Activated T-cell treated with anti-CD3 and anti-CD28 coated beads, Interleukin-2, amount 50 U/mL, for 72 hours (primary cell): ENCODE measurements at places on chromosomes 7 and 10.
A peak's percentile ranks its signal among the peaks of the same experiment; 100 is the strongest.

- no peak for DNase-seq
- no peak overlapping the region for H3K4me3 ChIP-seq
- no peaks in the 10 kb centered on the region for H3K4me1 ChIP-seq
- H3K36me3 ChIP-seq: no peaks in the 10 kb centered on the region
Observed at GRCh38 chr7:81926-82756, 110.2 kb upstream of the FAM20C start.

- H3K27ac ChIP-seq: no peak overlapping the region
- H3K4me3 ChIP-seq: no peak overlapping the region
- no peaks in the 10 kb centered on the region for H3K4me1 ChIP-seq
- H3K27me3 ChIP-seq: no peaks in the 10 kb centered on the region
- DNase-seq: no peak
Observed at GRCh38 chr7:150965273-150965830, 12.8 kb downstream of the KCNH2 start.

DNA sequence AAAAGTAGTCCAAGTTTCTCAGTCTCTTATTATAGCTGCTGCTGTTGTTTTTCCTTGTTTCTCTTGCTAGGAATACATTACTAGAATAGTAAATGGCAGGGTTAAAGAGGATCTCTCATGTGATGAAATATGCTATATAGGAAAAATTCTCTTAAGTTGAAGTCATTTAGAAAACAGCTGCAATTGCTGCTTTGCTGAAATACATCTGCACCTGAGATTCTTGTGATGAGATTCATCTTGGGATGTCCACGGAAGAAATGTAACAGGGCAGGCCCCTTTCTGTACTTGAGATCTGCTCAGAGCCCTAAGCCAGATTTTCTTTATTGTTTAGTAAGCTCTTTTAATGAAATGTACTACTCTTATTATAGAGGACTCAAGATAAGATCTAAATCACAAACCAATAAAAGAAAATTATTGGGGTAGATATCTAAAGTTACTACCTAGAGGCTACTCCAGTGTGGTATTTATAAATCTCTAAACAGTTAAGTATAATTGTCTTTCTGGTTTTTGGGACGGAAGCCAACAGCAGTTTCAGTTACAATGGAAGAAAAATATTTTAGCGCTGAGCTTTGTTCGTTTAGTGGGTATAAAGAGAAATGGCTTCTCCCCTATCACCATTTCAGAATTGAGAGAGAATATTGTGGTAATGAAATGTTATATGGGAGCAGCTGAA, 701.5 kb downstream of the KCNMA1 start:
- H3K4me3 ChIP-seq: no peak overlapping the region
- no peak for DNase-seq
- H3K27me3 ChIP-seq: peaks cover 6% of the 10 kb centered on the region
- no peaks in the 10 kb centered on the region for H3K36me3 ChIP-seq
- no peak overlapping the region for H3K27ac ChIP-seq

DNA sequence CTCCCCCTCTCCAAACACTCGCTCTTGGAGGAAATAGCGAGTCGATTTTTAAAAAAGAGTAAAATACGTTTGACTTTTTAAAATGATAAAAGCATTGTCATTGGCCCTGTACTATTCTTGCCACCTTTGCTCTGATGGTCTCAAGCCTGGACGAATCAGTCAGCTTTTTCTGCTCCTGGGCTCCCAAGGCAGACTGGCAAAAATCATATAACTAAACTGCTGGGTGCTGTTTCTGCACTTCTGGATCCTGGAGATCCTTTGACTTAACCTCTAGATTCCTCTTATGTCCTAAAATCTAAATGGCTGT, 1.8 kb downstream of the TPST1 start:
- peak overlapping the region; percentile 84 for H3K4me3 ChIP-seq
- no peaks in the 10 kb centered on the region for H3K27me3 ChIP-seq
- H3K4me1 ChIP-seq: peaks cover 37% of the 10 kb centered on the region
- H3K27ac ChIP-seq: no peak overlapping the region
- no peak for DNase-seq

GRCh38 chr10:103632247-103632642, 138.7 kb downstream of the NEURL1 start:
- no peak overlapping the region for H3K4me3 ChIP-seq
- no peak for DNase-seq
- H3K4me1 ChIP-seq: peaks cover 4% of the 10 kb centered on the region
- H3K36me3 ChIP-seq: no peaks in the 10 kb centered on the region
- H3K27me3 ChIP-seq: no peaks in the 10 kb centered on the region

DNA sequence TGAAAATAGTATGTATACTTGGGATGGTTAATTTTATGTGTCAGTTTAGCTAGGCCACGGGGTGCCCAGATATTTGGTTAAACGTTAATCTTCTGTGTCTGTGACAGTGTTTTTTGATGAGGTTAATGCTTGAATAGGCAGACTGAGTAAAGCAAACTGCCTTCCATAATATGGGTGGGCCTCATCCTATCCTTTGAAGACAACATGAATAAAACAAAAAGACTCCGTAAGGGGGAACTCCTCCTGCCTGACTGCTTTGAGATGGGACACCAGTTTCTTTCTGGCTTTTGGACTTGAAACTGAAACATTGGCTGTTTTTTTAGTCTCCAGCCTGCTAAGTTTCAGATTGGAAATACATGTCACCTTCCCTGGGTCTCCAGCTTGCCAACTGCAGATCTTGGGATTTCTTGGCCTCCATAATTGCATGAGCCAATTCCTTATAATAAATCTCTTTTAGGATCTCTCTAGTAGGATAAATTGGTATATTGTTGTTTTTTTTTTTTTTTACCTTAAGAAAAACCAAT, 59.9 kb upstream of the GLCCI1 start:
- H3K4me3 ChIP-seq: no peak overlapping the region
- no peaks in the 10 kb centered on the region for H3K4me1 ChIP-seq
- H3K36me3 ChIP-seq: peaks cover 2% of the 10 kb centered on the region
- DNase-seq: no peak
- H3K27ac ChIP-seq: no peak overlapping the region

DNA sequence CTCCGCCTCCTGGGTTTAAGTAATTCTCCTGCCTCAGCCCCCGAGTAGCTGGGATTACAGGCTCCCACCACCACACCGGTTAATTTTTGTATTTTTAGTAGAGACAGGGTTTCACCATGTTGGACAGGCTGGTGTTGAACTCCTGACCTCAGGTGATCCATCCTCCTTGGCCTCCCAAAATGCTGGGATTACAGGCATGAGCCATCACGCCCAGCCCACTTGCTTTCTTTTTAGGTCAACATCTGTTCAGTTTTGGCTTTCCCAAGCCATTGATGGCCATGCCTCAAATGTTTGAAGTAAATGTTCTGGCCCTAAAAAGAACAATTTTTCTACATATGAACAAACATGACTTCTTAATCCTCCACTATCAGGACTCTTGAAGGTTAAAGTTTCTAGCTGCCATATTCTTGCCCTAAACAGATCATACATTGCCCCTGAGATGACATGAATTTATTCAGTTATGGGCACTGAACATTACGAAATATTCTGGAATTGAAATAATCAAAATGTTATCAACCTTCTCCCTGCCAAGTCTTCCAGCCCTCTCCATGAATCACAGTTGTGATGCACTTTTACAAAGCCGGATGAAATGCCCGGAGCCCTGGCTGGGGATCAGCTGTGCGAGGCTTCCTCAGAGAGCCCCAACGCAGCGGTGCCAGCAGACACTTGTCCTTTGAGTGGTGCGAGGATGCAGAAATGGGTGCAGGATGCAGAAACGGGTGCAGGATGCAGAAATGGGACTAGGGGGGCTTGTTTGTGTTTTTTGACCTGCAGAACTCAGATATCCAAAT, 2.9 kb downstream of the MRLN start:
- no peaks in the 10 kb centered on the region for H3K36me3 ChIP-seq
- peaks cover 26% of the 10 kb centered on the region for H3K27me3 ChIP-seq
- no peaks in the 10 kb centered on the region for H3K4me1 ChIP-seq

GRCh38 chr7:78709658-78710057, 743.8 kb downstream of the MAGI2 start:
- H3K4me1 ChIP-seq: no peaks in the 10 kb centered on the region
- no peaks in the 10 kb centered on the region for H3K27me3 ChIP-seq
- no peaks in the 10 kb centered on the region for H3K36me3 ChIP-seq
- DNase-seq: no peak

DNA sequence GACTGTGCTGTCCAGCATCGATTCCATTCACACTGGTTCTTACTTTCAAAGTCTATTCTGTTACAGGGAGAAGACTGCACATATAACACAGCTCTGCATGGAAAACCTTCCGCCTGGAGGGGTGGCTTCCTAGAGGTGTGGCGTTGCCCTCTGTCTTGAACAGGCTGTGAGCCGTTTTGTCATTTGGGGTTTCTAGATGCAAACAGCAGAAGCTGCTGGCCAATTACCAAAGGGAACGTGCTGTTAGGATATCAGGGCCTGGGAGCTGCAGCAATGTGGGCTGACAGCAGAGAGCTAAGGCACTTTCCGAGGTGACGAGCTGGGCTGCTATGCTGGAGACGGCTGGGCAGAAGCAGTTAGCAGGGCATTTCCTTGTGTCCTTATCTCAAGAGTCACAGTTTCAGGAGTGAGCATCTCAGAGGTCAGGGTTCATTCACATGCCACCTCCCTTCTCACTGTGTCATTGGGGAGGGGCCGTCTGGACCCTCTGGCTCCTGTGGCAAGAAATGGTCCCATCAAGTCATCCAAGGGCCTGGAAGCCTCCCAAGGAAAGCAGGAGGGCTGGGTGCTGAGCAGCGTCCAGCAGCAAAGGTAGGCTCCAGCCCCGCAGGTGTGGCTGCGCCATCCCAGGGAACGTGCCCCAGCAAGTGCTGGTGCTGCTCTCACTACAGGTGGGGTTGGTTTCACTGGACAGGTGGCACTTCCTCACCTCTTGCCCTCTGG, 106.5 kb downstream of the WDR37 start:
- no peaks in the 10 kb centered on the region for H3K36me3 ChIP-seq
- no peak overlapping the region for H3K27ac ChIP-seq
- H3K27me3 ChIP-seq: no peaks in the 10 kb centered on the region
- H3K4me1 ChIP-seq: no peaks in the 10 kb centered on the region
- DNase-seq: no peak

DNA sequence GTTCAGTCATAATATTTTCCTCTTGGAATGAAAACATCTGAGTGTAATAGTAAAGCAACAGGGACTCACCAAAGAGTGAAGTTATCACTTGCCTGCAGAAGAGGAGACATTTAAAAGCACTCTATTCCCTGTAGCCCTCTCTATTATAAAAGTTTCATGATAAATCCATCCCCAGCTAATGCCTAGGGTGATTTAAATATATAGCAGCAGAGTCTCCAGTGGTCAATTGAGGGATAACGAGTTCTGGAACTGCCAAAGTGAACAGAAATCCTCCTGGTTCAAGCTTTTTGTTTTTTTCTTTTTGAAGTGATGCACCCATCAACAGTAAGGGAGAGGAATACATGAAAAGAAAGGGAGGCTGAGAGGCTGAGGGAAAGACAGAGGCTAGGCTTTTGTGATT, 87.3 kb downstream of the EVX1 start:
- peaks cover 12% of the 10 kb centered on the region for H3K27me3 ChIP-seq
- DNase-seq: no peak
- H3K36me3 ChIP-seq: no peaks in the 10 kb centered on the region
- no peaks in the 10 kb centered on the region for H3K4me1 ChIP-seq
- no peak overlapping the region for H3K27ac ChIP-seq

- no peaks in the 10 kb centered on the region for H3K4me1 ChIP-seq
- DNase-seq: no peak
- H3K27me3 ChIP-seq: no peaks in the 10 kb centered on the region
- H3K36me3 ChIP-seq: no peaks in the 10 kb centered on the region
- H3K4me3 ChIP-seq: no peak overlapping the region
Observed at GRCh38 chr7:107966711-107967110, 36.2 kb downstream of the LAMB1 start.

GRCh38 chr7:129906700-129907099, 46.1 kb downstream of the UBE2H start:
- H3K4me1 ChIP-seq: peaks cover 94% of the 10 kb centered on the region
- peaks cover 7% of the 10 kb centered on the region for H3K36me3 ChIP-seq
- H3K27ac ChIP-seq: peak overlapping the region; percentile 51
- no peaks in the 10 kb centered on the region for H3K27me3 ChIP-seq
- peak overlapping the region; percentile 48 for H3K4me3 ChIP-seq
- DNase-seq: no peak

- no peak overlapping the region for H3K4me3 ChIP-seq
- H3K36me3 ChIP-seq: no peaks in the 10 kb centered on the region
- H3K27me3 ChIP-seq: no peaks in the 10 kb centered on the region
- H3K27ac ChIP-seq: no peak overlapping the region
- H3K4me1 ChIP-seq: no peaks in the 10 kb centered on the region
- DNase-seq: no peak
Observed at GRCh38 chr10:53025172-53025711, 252.7 kb upstream of the MBL2 start.

- H3K27ac ChIP-seq: no peak overlapping the region
- peaks cover 28% of the 10 kb centered on the region for H3K36me3 ChIP-seq
- no peaks in the 10 kb centered on the region for H3K27me3 ChIP-seq
- H3K4me1 ChIP-seq: peaks cover 4% of the 10 kb centered on the region
- DNase-seq: no peak
- H3K4me3 ChIP-seq: no peak overlapping the region
Observed at GRCh38 chr10:29434111-29434510, 145.2 kb downstream of the LYZL1 start.
